AML-193 (cell line): ENCODE measurements at places on chromosomes 11 and 22.
A peak's percentile ranks its signal among the peaks of the same experiment; 100 is the strongest.

GRCh38 chr22:45886540-45886939 lies 90.4 kb downstream of the WNT7B start:
- no peak for DNase-seq

DNA sequence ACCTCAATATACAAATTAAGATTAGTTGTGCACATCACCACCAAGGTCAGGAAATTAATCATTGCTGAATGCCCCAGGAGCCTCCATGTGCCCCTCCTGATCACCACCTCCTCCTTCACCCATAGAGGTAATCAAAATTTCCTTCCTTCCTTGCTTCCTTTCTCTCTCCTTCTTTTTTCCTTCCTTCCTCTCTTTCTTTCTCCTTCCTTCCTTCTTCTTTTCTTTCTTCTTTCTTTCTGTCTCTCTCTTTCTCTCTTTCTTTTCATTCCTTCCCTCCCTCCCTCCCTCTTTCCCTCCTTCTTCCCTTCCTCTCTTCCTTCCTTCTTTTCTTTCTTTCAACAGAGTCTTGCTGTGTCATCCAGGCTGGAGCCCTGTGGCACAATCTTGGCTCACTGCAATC lies 67.9 kb upstream of the FTH1 start:
- no peak for DNase-seq

DNA sequence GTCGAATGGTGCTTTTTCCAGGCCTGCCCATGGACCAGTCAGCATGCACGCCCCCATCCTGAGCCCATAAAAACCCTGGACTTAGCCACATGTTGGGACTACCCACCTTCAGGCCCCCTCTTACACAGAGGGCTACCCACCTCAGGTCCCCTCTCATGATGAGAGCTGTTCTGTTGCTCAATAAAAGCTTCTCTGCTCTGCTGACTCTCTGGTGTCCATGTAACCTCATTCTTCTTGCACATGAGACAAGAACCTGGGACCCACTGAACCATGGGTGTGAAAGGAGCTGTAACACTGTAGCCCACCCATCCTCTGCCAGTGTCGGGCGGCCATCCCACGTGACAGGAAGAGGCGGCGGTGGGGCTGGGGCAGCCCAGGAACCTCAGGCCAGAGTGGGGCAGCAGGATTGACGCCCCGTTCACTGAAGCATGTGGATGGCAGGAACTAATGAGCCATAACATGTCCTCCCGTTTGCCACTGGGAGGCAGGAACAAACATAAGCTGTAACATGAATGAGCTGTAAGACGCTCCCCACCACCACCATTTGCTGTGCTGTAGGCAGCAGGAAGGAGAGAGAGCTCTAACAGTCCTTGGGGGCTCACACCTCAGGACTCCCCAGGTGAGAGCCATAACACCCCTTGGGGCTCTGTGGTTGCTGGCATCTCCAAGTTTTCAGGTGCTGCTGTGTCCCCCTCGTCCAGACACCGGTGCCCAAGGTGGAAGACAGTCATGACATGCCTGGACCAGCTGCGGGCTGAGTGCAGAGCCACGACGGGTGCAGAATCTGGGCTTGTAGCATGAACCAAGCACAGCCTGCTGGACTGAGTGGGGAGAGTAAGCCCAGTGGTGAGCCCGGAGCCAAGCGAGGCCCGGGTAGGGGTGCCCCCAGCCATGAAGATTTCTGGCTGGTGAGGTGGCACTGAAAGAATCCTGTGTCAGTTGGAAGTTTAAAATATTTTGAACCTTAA lies 69.4 kb downstream of the MCHR1 start:
- DNase-seq = no peak

GRCh38 chr11:70736937-70737640 lies 338.8 kb downstream of the CTTN start:
- DNase-seq = no peak

- no peak for DNase-seq
These were observed 45.3 kb downstream of the PC start for GRCh38 chr11:66912911-66913310.

- DNase-seq = no peak
These were observed 16.0 kb upstream of the TMPRSS13 start for GRCh38 chr11:117945047-117945810.

DNA sequence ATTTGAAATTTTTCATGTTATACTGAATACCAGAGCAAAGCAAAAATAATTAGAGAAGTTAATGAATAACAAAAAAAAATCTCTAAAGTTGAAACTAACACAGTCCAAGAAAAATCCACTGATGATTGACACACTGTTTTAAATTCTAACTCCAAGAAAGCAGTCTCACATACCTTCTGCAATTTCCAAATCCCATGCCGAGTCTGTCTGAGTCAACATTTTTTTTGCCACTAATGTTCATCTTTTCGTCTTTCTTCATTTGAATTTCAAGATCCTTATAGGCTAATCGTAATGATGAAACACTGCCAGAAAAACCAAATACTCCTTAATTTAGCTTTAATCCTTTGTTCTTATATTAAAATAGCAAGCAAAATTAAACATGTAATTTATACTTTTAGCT lies 39.5 kb downstream of the ARFGAP3 start:
- no peak for DNase-seq

GRCh38 chr11:125552927-125553326 lies 16.4 kb upstream of the EI24 start:
- DNase-seq = no peak

GRCh38 chr22:29559853-29560252 lies 6.3 kb upstream of the THOC5 start:
- DNase-seq = no peak

- DNase-seq = no peak
These were observed 327.7 kb downstream of the TENM4 start for GRCh38 chr11:79113054-79113690.

GRCh38 chr11:128891913-128892398 lies 800 bp downstream of the KCNJ5 start:
- no peak for DNase-seq

DNA sequence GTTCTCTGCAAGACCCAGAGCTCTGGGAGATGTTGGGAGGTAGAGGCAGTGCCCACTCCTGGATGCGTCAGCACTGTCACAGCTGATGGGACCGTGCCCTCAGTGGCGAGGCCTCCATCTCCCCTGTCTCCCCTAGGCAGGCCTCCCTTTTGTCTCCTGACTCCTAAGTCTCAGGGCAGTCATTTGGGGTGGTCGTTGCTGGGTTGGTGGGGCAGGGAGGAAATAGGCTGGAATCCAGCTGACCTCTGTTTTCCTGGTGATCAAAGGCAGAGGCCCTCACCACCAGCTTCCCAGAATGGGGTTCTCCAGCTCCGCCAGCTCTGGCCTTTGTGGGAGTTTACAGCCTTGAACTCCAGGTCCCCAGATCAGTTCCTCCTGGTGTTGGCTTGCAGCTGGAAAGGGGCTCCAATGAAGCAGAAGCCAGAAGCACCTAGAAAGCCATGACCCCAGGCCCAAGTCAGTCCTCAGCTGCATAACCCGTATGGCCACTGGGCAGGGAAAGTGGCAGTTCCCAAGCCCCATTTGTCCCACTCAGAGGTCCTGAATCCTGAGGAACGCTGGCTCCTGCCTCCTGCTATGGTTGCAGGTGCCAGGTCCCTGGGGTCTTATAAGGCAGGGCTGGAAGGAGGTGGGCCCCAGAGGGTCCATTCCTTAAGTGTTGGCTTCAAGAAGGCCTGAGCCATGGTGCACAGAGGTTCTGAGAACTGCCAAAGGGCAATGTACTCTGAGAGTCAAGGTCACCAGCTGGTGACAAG lies 7.3 kb upstream of the FXYD2 start:
- no peak for DNase-seq

DNA sequence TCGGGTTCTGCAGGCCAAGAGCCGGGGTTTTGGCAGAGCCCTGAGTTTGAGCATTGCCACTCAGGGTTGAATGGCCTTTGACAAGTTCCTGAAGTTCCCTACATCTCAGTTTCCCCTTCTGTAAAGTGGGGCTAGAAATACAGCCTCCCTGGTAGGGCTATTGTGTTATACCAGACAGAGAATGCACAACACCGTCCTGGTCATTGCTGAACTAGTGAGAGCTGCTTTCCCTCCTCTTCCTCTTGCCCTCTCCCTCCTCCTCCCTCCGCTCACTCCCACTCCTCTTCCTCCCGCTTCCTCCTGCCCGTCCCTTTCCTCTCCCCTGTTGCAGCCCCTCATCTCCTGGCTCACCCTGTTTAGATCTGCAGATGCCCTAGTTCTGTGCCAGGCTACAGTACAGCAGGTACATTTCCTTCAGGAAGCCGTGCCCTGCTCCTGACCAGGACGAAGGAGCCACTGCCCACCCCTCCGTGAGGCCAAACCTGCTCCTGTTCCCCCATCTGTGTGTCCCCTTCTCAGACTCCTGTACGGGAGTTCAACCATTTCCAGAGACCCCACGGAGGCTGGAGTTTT lies 91.5 kb upstream of the SHANK2 start:
- no peak for DNase-seq

DNA sequence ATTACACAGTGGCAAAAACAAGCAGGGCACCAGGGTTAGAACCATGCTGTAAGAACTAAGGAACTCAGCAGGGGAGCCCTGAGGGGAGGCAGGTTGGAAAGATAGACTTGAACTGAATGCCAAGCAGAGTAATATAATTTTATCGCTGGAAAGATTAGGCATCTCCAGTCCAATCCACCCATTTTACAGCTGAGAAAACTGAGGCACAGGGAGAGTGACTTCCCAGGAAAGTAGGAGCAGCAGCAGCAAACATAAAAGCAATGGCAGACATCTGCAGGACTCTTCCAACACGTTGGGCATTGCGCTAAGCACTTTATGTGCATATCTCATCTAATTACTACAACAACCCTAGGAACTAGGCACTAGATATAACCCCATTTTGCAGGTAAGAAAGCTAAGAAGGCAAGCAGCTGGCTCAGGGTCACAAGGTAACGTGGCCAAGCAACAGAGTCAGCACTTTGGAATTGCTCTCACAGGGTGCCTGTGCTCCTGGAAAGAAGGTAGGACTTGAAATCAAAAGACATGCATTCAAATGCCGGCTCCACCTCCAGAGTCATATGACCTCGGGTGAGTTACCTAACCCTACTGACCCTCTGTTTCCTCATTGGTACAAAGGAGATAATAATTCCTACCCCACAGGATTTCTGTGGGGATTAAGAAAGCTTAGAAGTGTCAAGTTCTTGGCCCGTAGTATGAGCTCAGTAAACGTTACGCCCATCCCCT lies 215.3 kb downstream of the BARX2 start:
- no peak for DNase-seq

GRCh38 chr22:46040471-46041465 lies 63.8 kb upstream of the WNT7B start:
- DNase-seq = no peak

- no peak for DNase-seq
These were observed 133.4 kb downstream of the SPON1 start for GRCh38 chr11:14095882-14096281.

GRCh38 chr11:16191212-16191867 lies 165.0 kb downstream of the SOX6 start:
- no peak for DNase-seq

DNA sequence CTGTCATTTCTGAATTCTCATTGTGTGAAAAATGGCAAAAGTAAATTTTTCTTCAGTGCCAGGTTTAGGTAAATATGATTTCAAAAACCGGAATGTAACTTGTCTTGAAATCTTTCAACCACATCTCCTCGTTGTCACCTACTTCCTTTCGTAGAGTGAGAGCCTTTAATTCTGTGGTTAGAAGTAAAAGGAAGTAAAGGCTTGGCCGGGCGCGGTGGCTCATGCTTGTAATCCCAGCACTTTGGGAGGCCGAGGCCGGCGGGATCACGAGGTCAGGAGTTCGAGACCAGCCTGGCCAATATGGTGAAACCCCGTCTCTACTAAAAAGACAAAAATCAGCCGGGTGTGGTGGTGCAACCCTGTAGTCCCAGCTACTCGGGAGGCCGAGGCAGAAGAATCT lies 29.8 kb downstream of the SGSM3 start:
- DNase-seq = peak; percentile 92

GRCh38 chr11:5467527-5467926 lies 18.4 kb downstream of the OR51I2 start:
- DNase-seq = no peak

- no peak for DNase-seq
These were observed 18.9 kb upstream of the EFCAB6 start for GRCh38 chr22:43830931-43831560.

GRCh38 chr11:129992161-129992944 lies 10.3 kb downstream of the PRDM10 start:
- DNase-seq = peak; percentile 28

DNA sequence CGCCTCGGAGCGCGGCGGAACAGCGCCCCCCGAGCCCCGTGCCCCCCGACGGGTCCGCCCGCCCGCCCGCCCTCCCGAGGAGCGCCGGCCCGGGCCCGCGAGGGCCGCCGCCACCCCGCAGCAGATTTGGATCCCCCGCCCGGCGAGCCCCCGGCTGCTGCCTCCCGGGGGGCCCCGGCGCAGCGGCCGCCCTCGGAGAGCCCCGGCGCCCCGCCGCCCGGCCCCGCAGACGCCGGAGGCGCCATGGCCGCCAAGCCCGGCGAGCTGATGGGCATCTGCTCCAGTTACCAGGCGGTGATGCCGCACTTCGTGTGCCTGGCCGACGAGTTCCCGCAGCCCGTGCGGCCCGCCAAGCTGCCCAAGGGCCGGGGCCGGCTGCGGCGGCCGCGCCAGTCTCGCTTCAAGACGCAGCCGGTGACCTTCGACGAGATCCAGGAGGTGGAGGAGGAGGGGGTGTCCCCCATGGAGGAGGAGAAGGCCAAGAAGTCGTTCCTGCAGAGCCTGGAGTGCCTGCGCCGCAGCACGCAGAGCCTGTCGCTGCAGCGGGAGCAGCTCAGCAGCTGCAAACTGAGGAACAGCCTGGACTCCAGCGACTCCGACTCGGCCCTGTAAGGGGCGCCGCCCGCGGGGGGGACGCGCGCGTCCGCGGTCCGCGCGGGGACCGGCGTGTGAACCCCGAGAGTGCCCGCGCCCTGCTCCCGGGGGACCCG lies 380 bp downstream of the C11orf96 start:
- no peak for DNase-seq

DNA sequence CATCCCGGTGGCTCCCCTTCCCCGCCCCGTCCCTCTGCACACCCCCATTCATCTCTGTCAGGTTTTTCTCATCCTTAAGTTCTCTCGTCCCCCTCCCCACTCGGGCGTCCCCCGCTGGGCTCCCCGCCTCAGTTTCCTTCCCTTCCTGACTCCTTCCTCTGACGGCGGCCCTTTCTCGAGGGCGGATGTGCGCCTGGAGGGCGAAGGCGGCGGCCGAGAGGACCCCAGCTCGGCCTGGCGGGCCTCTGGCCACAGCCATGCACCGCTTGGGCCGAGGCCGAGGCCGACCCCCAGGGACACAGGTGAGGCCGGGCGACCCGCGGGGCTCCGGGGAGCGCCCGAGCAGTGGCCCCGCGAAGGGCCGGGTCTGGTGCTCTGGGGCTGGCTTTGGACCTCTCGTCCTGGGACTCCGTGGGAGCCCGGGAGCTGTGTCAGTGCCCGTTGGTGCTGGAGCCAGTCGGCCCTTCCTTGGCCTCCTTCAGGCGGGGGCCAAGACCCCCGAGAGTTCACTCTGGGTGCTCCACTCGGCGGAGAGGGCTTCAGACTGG lies 2.9 kb downstream of the PHLDB1 start:
- DNase-seq = no peak

- no peak for DNase-seq
These were observed 8.2 kb downstream of the CFL1 start for GRCh38 chr11:65849771-65850216.

GRCh38 chr22:49308300-49308699 lies 519.4 kb downstream of the BRD1 start:
- no peak for DNase-seq
